GM04504 (cell line): ENCODE measurements at places on chromosomes 2 and 18.

DNA sequence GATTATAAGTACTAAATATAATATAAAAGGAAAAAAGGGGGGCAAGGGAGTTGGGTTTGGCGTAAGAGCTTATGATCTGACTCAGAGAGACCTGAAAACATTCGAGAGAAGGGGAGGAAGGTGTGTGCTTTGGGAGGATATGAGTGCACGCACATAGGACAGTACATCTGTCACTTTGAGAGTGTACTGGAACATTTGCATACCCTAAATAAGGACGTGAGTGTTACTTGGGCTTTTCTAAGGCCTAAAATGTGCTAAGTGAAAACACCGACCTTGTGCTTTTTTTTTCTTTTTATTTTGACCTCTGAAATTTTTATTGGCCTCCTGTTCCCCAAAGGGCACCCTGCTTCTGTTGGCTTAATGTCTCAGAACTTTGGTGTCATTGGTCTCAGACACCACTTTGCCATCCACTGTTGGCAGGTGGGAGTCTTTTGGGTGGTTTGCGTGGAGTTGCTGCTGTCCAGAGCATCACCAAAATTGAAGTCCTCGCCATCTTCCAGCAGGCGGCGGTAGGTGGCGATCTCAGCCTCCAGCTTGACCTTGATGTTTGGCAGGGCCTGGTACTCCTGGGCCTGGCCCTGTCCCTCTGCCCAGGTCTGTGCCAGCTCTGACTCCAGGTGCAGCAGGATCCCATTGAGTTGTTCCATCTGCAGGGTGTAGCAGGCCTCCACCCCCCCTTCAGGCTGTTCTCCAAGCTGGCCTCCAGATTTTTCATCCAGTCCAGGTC is 57.7 kb downstream of the CD28 start:
- no peak for DNase-seq

DNA sequence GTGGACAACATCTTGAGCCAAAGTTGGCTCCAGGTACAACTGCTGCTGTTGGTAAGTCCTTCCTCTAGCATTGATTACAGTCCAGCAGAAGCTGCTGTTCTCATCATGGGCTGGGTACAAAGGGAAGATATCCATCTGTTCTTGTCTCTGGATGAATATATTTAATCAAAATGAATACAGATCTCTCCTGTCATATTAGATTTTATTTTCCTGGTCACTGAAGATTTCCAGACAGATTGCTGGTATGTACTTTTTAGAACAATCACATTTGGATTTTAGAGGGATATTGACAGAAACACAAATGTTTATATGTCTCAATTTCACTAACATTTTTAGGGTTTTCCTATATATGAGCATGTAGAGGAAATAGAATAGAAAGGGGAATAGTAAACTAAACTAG is 155.4 kb upstream of the FHL2 start:
- no peak for DNase-seq

DNA sequence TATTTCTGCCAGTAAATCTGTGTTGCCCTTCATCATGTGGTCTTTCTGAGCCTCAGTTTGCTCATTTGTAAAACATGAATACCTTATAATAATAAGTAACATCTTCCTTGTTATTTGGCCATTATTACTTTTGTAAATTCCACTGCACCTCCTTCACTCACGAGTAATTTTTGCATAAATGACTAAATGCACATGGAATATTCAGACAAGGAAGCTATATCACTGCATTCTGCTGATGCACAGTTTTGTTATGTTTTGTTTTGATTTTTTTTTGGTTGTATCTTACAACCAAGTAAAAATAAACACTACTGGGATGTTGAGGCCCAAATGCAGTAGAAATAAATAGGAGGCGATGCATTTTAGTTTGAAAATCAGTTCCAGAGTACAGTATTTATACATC is 185.3 kb upstream of the POU3F3 start:
- DNase-seq, result no peak

GRCh38 chr2:177721087-177721486 is 328.5 kb downstream of the AGPS start:
- no peak for DNase-seq

GRCh38 chr2:183037553-183038340 is 510 bp downstream of the NCKAP1 start:
- no peak for DNase-seq
